ENCODE measurements at places on chromosomes 5 and 9. TPM values are rescaled to one million over a fixed set of nuclear protein-coding genes. Genes with fewer than 3 reads are reported as not detected.
A peak's percentile ranks its signal among the peaks of the same experiment; 100 is the strongest.

CXCL14 gene
- not detected for total RNA-seq

ARL10 gene
- total RNA-seq: 3.2 TPM

EDIL3 gene
- total RNA-seq: not detected

F2RL1 gene
- 2.1 TPM for total RNA-seq

FOXD4L3 gene
- total RNA-seq: not detected

HAVCR1 gene
- 1.5 TPM for total RNA-seq

IL33 gene
- not detected for total RNA-seq

DNA sequence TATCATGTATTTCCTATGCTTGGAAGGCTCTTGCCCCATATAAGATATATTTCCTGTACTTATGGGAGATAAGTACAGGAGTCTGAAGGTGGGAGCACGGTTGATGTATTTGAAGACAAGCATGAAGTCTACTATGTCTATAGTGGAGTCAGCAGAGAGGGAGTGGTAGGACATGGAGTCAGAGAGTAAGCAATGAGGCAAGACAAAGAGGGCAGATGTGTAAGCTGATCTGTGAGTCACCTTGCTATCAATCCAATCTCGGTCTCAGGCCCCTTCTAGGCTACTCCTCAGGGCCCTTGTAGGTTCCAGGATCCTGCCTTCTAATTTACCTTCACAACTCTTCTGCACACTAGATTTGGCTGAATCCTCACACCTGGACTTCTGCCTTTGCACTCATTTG lies 105.5 kb downstream of the MACIR start:
- DNase-seq: no peak

DNA sequence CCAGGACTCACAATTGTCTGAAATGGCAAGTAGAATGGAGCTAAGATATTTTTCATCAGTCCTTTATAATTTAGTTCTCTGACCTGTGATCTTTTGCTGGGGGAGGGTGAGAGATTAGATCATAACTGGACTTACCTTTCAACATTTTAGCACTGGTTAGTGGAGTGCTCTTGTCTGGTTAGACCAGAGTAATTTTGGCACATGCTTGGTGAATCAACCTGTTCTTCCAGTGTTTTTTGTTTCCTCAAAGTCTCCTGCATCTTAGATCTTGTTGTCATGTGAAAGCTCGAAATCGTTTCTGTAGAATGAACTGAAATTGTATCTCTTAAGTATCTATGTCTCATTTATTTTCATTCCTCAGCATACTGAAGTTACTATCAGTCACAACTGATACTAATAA lies 122.4 kb downstream of the TLE4 start:
- DNase-seq: no peak

DNA sequence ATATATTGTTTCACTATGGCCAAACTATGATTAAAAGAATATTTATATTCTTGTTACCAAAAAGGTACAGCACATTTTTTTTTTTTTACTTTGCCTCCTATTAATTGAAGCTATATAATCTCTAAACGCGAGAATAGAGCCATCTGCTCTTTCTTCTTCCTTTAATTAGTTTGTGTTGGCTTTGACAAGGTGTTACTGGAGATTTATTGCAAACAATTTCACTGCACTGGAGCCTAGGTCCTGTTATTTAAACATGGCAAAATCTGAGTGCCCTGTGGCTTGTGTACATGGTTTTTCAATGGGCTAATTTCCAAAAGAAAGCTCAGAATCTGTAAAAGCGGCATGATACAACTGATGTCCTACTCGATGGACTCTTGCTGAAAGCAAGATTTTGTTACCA lies 40.8 kb upstream of the GABRG2 start:
- DNase-seq: no peak

- no peak for DNase-seq
Observed at GRCh38 chr5:144374637-144375036, 204.0 kb downstream of the KCTD16 start.

DNA sequence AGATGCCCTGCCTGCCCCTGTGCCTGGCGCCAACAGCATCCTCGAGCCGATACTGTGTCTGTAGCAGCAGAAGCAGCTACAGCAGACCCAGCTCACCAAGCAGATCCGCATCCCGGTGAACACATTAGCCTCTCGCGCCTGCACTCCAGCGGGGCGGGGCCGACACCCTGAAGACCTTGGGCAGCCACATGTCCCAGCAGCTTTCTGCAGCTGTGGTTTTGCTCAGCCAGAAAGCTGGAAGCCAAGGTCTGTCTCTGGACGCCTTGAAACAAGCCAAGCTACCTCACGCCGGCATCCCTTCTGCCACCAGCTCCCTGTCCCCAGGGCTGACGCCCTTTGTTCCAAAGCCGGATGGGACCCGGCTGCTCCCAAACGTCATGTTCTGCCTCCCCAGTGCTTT lies 59.6 kb downstream of the ACTBL2 start:
- DNase-seq: no peak

DNA sequence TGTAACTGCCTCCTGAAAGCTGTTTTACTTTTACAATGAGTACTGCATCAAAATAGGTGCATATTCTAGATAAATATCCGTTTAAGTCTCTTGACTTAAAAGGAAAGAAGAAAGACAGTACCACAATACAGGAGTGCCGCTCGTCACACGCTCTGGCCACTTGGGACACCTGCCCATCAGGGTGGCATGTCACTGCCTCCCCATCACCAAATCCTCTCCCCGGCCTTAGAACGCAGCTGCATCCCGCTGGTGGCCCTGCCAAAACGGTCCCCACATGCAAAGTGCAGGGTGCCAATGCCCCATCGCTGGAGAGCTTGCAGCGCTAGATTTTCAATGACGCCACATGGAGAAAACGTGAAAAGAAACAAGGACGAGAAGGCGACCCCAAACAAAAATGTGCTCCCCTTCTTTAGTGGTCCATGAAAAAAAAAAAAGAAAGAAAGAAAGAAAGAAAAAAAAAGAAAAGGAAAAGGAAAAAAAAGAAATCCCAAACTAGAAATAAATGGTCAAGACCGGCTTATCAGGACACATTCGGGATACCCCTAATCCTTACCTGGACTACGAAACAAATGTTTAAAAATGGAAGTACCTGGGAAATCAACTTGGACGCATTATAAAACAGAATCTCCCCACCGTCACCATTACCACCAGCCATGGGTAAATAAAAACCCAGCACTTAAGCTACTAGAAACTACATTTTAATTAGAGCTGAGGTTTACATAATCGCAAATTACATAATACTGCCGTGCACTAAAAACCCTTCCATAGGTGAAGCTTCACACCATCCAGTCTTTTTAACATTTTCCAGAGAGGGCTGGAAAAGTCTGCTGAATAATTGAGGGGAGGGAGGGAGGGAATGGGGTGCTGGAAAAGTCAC lies 1.0 kb downstream of the ANKH start:
- DNase-seq: peak; percentile 82

- no peak for DNase-seq
Observed at GRCh38 chr5:167987490-167988280, 303.8 kb upstream of the WWC1 start.

DNA sequence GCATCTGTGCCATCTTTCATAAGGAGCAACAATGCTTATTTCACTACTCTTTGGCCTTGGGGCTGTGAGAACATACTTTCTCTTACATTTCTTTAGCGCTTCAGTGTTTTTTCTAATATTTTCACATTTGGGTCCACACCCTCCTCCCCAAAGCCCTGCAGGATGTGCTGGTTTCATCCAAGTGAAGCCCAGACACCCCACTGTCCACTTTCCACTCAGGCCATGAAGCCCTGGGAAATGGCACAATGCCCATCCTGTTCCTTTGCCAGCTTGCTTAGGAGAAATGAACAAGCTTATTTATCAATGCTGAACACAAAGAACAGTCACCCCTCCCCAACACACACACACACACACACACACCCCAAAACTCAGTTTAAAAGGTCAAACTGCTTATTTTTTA lies 17.3 kb upstream of the TMOD1 start:
- no peak for DNase-seq

DNA sequence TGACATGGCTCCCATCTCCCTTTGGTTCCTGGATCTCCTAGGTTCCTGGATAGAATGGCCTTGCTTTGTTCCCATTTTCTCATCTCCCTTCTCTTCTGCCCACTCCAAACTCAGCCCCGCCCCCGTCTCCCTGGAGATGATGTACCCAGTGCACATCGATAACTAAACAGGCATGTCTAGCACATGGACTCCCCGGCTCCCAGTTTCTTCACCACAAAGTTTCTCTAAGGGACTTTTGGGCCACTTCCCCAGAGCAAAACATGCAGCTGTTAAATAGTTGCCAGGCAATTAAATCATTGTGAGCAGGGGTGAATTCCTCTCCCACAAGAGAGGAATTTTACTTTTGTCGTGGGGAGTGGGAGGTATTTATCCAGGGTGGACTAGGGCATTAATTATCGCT lies 259.0 kb downstream of the GADD45G start:
- no peak for DNase-seq

DNA sequence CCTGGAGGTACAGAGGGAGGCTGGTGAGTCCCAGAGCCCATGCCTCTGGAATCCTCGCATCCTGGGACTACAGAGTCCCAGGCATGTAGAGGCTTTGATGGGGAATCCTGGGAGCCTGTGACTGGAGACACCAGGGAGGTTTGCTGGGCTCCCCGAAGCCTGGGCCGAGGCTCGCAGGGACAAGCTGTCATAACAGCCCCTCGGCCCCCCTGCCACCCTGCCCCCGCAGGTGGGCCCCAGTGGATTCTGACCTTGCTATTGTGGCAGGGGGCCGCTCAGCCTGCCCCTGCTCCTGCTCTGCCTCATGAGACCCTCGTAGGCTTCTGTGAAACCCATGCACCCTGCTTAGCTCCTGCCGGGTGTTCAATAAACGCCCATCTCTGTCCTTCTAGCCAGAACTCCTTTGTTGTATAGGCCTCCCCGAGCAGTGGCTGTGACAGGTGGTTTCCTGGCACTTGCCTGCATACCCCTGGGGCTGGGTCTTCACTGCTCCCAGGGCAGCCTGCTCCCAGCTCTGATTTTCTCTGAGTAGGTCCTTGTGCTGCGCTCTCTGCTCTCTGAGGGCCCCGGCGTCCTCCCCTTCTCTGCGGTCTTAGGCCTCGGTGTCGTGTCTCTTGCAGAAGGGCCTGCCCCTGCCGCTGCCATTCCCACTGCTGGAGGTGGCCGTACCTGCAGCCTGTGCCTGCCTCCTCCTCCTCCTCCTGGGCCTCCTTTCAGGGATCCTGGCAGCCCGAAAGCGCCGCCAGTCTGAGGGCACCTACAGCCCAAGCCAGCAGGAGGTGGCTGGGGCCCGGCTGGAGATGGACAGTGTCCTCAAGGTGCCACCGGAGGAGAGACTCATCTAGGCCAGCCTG lies 20.4 kb downstream of the CRB2 start:
- no peak for DNase-seq

GRCh38 chr9:99398241-99398640 lies 176.2 kb downstream of the SEC61B start:
- no peak for DNase-seq

- no peak for DNase-seq
Observed at GRCh38 chr9:95815133-95815532, 60.4 kb upstream of the ERCC6L2 start.

DNA sequence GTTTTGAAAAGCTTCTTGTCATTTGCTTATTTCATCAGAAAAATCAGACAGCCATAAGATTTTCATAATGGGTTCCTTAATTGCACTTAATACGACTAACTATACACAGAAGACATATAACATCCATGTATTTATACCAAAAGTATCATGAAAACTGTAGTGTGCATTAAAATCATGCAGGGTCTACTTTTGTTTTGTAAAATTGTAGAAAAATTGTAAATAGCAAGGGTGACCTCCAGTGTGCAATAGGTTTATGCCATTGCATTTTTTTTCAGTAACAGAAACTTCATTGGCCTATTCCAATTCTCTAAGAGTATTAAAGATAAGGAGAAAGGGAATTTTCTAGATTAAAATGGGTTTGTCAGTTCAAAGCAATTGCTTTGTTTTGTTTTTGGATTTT lies 307.6 kb downstream of the KIAA0825 start:
- no peak for DNase-seq

DNA sequence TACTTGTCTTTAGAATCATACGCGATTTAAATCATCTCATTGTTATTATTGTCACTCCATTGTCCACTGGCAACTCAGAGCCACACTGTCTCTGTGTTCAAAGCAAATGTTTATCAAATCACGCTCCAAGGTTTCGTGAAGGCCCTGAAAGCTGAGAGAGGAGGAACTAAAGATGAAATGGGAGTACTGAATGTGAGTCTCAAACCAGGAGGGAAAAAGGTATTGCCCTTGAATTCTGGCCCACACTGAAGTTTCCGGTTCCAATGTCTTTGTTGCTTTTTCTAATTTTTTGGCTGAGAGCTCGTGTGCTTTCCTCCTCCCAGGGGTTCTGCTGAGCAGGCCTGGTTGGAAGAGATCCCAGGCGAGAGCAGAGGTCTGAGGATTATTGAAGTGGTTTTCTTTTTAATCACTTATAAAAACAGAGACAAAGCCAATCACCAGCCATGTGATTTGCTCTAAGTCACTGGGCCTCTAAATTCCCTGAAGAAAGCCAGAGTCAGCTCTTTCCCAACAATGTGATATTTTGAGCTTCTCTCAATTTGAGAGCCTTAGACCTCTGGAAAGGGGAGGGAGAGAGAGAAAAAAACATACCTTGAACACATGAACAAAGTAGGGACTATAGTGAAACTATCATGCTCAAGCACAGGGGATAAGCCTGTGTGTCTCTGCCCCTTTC lies 420.8 kb upstream of the GRAMD2B start:
- no peak for DNase-seq

GRCh38 chr5:78046006-78046405 lies 248.5 kb downstream of the AP3B1 start:
- no peak for DNase-seq

DNA sequence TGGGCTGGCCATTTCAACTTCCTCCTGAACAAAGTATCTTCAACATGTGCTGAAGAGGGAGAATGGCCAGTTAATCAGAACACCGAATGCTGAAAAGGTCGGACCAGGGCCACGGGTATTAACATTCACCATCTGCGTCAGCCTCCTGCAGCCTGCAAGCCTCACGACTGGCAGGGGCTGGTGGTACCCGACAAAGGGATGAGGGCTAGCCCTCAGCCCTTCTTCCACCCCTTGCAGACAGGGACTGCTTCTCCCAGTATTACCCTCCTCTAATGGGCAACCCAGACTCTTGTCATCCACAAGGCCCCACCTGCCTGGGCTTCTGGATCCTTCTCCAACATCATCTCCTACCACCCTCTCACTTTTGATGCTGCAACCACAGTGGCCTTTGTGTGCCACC lies 246.6 kb downstream of the FSTL4 start:
- DNase-seq: no peak

- DNase-seq: no peak
Observed at GRCh38 chr5:175343308-175343707, 100.7 kb downstream of the DRD1 start.

DNA sequence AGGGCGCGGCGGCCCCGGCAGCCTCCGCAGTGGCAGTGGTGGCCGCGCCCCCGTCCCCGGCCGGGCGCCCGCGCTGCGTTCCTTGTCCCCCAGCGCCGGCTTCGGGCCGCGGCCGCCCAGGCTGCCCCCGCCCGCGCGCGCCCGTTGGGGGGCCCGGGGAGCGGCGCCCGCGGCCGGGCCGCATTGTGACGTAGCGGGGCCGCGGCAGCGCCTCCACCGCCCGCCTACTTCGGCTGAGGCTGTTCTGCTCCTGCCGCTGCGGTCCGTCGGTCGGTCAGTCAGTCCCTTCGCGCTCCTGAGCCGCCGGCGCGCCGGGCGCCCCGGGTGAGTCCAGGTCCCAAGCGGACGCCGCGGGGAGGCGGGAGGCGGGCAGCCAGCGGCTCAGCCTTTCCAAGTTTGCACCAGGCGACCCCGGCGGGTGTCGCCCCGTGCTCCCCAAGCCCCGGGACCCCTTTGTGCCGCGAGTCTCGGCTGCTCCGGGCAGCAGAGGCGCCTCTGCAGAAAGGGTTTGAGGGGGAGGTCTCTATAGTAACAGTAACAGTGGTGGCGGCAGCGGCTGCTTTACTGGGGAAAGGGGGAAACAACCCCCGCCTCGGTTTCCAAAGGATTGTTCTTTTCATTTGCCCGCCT lies at the start of gene SNCAIP:
Gene SNCAIP, plus strand, starts transcription at position 277 of the 630 bp plus-strand sequence. CDS start 78,898 bp downstream, outside the sequence.
- no peak for DNase-seq

- no peak for DNase-seq
Observed at GRCh38 chr9:136377341-136378169, 4.1 kb upstream of the CARD9 start.

Data from CD4-positive, alpha-beta T cell (primary cell).